Fibroblast of villous mesenchyme (primary cell): ENCODE measurements at places on chromosomes 4 and X.

DNA sequence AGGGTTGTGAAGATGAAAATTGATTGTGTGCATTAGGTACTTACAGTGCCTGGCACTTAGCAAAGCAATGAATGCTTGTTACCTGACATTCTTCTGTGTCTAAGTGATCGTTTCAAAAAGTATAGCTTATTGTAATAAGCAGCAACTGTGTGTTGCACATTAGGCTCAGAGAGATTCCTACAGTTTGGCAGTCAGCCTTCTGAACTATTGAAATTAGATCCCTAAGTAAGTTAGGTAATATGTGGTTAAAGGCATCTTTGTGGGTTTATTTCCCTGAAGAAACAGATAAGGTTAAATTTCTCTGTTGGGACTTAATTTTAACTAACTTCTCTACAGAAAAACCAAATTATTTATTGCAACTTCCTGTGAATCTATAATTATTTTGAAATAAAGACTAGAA is 93.4 kb downstream of the REPS2 start:
- peak; percentile 38 for DNase-seq

- no peak for DNase-seq
Measured at GRCh38 chr4:119946359-119946758, 120.3 kb downstream of the MAD2L1 start.

- DNase-seq, result no peak
Measured at GRCh38 chrX:25869761-25870160, 268.4 kb upstream of the MAGEB18 start.

GRCh38 chr4:155877971-155878370 is 11.9 kb upstream of the ASIC5 start:
- no peak for DNase-seq
